ENCODE measurements at places on chromosomes 5 and 9.

GRCh38 chr9:132694144-132694543 lies 23.9 kb downstream of the GTF3C4 start:
- DNase-seq, result no peak

DNA sequence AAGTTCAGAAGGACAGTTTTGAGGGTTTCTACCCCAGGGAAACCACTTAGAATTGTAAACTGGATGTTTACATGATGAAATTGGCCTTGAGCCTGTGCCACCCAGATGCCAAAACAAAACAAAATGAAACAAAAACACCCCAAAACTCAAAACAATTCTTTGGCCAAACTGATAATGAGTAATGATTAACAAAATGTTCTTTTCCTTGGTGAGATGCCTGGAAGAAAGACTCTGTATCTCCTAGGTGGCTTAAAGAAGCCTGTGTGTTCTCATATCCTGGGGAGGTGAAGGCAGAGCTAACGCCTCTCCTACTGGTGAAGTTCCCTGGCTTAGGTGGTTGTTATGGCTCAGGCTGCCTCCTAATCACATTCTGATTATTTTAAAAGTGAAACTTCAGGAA lies 120.5 kb downstream of the NPR3 start:
- DNase-seq, result no peak

DNA sequence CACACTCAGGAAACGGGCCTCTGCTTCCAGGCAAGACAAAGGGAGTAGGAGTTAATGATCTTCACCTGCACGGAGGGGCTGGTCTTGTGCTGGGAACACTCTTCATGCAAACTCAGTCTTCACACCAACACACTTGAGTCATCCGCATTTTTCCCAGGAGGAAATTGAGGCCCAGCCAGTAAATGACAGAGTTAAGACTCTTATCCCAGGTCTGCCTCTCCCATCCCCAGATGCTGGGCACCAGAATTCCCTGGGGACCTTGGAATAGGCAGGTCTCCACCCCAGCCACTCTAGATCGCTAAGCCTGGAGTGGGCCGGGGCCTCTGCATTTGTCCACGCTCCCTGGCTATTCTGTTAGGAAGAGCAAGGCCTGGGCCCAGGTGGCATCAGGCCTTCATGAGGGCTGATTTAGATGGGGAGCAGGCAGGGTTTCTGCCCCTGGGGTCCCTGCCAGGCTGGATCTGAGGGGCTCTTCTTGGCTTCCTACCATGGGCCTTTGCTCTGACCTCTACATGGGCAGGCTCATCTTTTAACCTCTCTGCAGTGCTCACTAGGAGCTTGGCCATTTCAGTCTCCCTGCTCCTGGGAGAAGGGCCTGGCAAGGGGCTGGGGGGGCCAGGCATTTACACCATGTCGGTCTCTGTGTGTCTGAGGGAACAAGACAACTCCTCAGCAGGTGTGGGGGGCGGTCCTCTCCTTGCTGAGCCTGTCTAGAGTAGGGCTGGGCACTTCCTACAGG lies 77.3 kb downstream of the AMBP start:
- DNase-seq, result no peak

- DNase-seq, result no peak
Measured at GRCh38 chr5:95087816-95088317, 197.0 kb downstream of the MCTP1 start.

DNA sequence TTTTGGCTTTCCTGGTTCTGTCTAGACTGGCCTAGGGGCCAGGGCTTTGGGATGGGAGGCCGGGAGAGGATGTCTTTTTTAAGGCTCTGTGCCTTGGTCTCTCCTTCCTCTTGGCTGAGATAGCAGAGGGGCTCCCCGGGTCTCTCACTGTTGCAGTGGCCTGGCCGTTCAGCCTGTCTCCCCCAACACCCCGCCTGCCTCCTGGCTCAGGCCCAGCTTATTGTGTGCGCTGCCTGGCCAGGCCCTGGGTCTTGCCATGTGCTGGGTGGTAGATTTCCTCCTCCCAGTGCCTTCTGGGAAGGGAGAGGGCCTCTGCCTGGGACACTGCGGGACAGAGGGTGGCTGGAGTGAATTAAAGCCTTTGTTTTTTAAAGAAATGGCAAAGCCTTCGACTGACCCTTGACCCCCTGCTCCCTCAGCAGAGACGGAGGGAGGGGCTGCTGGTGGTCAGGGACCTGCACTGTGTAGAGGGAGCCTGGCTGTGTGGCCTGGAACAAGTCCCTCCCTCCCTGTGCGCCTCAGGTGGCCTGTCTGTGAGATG lies 11.1 kb downstream of the FPGS start:
- DNase-seq, result no peak

Measured in NCI-H2171 treated with DMSO at 0.1 percent for 48 hours (cell line).